ENCODE measurements at places on chromosomes 1 and 21.

- DNase-seq, result no peak
These were observed 42.3 kb downstream of the NFIA start for GRCh38 chr1:61124696-61125095.

DNA sequence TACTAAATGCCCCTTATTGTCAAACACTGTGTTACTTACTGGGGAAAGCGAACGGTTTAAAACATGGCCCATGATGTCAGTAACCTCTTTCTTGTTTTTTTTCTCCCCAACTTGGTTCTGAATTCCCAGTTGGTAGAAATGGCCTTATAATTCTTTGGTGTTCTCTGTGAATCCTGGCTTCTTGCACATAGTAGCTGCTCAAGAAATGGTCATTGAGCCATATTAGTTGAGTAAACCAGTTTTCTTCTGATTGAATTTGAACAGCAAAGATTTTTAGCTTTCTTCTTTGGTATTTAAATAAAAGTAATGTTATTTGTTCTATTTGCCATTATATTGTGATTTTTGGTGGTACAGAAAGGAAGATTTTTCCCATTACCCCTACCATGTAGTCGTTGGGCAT, 87.3 kb downstream of the NFIA start:
- DNase-seq, result no peak

- no peak for DNase-seq
These were observed 6.3 kb downstream of the EXTL1 start for GRCh38 chr1:26027716-26028489.

DNA sequence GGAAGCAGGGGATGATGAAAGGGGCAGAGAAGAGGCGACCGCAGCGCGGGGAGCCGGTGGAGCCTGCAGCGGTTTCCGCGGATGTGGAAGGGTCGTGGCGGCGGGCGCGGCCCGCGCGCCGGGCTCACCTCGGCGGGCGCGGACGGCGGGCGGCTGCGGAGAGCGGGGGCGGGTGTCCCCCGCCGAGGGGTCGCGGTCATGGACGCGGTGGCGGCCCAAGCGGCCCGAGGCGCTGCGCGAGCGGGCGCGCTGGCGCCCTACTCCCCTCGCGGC, 572 bp downstream of the LPGAT1 start:
- peak; percentile 22 for DNase-seq

DNA sequence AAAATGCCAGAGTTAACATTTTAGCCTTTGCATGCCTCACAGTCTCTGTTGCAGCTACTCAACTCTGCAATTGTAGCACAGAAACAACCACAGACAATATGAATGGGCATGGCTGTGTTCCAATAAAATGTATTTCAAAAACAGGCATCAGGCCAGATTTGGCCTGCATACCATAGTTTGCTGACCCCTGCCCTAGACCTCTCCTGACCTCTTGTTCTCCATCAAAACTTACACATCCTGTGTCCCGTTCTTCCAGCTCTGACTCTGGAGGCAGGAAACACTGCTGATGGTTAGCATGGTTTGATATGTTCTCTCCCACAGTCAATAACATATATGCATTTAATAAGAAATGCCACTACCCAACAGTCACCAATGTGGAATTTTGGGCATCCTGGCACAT, 138.6 kb downstream of the LMX1A start:
- DNase-seq, result no peak

DNA sequence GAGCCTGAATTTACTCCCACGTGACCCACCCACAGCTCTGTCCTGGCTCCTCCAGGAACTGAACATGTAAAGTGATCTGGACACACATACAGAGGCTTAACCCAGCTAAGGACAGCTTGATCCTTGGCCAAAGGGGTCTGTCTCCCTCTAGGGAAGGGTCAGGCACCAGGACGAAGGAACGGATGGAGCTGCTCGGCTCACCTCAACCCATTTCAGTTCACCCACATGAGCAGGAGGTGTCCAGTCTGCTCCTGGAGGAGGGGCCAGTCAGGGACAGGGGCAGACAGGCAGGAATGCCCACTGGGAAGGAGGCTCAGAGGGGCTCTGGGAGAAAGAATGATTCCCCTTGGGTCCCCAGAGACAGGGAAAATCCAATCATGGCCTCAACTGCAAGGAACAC, 567.2 kb downstream of the PTPRU start:
- DNase-seq, result no peak

DNA sequence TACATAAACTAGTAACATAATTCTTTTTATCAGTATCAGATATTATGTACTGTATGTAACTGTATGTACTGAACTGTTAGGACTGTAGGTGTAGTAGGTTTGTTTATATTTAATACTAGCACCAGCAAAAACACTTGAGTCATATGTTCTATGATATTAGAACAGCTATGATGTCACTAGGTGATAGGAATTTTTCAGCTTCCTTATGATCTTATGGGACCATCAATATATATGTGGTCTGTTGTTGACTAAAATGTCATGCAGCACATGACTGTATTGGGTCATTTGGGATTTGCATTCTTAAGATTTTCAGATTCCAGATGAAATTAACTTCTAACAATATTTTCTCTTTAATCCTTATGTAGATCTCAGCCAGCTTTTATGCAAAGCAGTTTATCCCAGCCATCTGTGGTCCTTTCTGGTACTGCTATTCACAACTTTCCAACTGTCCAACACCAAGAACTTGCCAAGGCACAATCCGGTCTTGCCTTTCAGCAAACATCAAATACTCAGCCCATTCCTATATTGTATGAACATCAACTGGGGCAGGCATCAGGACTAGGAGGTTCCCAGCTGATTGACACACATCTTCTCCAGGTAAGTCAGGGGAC, 38.3 kb upstream of the MYOCOS start:
- no peak for DNase-seq

- DNase-seq, result no peak
These were observed 63.7 kb downstream of the EDARADD start for GRCh38 chr1:236457775-236458174.

DNA sequence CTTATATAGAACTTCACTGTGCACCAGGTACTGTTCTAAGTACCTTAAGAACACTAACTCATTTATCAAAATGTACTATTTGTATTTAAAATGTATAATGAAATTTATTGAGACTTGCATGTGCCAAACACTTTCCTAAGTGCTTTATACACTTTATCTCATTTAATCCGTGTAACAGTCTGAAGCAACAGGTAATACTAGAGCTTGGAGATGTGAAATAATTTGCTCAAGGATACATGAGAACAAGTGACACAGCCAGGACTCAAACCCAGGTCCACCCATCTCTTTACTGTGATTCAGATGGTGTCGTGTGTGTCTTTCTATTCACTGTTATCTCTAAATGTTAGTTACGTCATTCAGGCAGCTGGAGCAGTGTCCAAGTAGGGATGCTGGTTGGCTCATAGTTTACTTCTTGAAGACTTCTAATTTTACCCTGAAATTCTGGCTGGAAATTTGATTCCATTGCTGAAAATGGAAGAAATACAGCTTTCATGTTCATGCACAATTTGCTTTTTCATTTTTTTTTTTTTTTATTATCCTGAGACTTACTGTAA, 169.7 kb upstream of the UBE2U start:
- no peak for DNase-seq

GRCh38 chr1:32898056-32898455, 3.1 kb downstream of the TMEM54 start:
- DNase-seq, result no peak

- DNase-seq, result no peak
These were observed at the start of gene PADI4 for GRCh38 chr1:17307946-17308345. PADI4 (plus strand) TSS chr1:17308197; CDS start chr1:17308223, 26 bp downstream.

GRCh38 chr1:6981595-6981994, 196.3 kb downstream of the CAMTA1 start:
- no peak for DNase-seq

- DNase-seq, result no peak
These were observed 6.0 kb downstream of the CCDC24 start for GRCh38 chr1:43997295-43997999.

DNA sequence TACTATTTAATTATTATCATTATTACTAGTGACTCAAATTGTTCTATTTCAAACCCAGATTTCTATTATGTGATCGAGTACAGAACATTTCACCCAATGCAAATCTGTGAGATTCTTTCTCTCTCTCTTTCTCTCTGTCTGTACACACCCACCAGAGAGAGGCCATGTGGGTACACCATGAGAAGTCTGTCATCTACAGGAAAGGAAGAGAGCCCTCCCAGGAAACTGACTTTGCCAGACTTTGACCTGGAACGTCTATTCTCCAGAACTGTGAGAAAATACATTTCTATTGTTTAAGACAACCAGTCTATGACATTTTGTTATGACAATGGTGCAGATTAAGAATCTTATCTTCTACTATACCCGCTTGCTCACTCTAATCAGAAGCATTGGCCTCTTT, 1091.6 kb downstream of the TTLL7 start:
- no peak for DNase-seq

- DNase-seq, result no peak
These were observed 717 bp downstream of the UBIAD1 start for GRCh38 chr1:11273595-11274234.

DNA sequence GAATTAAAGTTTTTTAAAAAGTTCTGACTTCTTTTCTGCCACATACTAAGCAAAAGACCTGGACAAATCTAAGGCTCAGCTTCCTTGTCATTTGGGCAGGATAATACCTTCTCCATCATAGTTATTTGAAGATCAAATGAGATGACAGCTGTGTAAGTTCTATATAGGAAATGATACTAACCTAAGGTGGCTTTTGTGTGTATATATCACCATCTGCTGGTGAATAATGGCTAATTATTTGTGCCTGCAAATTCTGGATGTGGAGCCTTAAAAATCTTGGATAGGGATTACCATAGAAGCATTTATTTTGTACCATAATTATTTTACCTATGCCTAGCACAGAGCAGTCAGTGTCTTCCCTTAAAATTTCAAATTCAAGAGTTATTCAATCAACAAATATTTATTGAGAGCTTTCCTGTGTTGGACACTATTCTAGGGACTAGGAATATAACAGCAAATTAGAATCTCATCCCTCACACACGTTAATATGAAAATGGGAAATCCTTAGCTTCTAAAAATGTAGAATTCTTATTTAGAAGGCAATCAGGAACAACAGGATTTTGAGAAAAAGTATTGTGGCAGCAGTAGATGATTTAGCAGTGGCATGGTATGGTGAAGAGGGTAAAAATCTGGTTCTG, 89.8 kb downstream of the TMEM200B start:
- no peak for DNase-seq

GRCh38 chr1:81432059-81432458, 368.7 kb upstream of the ADGRL2 start:
- DNase-seq, result no peak

GRCh38 chr1:166900987-166901386, 24.9 kb upstream of the TADA1 start:
- DNase-seq, result no peak

DNA sequence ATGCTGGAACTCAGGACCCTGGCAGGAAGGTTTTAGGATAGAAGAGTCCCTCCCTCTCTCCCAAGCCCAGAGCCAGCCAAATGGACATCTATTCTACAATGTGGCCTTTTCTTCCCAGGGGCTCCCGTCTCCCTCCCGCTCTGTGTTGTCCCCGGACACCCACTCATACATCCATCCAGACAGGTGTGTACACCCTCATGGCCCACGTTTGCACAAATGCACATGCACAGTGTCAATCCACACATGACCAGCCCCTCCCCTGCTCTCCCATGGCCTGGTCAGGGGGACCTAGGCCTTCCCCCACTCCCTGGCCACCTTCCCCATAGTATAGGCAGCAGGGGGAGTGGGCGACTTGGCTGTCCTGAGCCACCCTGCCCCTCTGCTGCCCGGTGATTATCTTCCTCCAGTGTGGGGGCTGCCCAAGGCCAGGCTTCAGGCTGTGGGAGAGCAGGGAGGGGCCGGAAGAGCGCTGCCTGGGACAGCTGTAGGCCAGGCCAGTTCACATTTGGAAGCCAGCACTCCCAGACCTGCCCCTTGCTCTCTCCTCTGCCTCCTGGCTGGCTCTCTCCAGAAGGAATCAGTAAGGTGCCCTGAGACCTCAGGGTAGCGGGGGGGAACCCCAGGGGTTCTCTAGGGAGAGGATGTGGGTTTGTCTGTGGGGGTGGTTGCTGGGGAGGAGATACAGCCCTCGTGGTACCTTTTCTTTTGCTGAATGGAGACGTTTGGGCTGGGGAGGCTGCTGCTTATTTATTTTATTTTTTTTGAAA, 4.1 kb upstream of the PTPN7 start:
- DNase-seq, result no peak

DNA sequence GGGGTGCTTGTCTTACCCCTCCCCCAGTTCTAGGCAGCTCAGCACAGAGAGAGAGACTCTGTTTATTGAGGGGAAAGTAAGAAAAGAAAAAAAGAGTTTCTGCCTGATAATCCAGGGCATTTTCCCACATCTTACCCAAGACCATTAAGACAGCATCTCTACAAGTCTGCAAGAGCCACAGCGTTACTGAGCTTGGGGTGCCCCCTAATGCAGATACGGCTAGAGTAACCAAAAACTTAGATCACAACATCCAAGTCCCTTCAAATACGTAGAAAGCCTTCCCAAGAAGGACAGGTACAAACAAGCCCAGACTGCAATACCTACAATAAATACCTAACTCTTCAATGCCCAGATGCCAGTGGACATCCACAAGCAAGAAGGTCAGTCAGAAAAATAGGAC, 6.2 kb upstream of the TEX50 start:
- DNase-seq, result no peak

DNA sequence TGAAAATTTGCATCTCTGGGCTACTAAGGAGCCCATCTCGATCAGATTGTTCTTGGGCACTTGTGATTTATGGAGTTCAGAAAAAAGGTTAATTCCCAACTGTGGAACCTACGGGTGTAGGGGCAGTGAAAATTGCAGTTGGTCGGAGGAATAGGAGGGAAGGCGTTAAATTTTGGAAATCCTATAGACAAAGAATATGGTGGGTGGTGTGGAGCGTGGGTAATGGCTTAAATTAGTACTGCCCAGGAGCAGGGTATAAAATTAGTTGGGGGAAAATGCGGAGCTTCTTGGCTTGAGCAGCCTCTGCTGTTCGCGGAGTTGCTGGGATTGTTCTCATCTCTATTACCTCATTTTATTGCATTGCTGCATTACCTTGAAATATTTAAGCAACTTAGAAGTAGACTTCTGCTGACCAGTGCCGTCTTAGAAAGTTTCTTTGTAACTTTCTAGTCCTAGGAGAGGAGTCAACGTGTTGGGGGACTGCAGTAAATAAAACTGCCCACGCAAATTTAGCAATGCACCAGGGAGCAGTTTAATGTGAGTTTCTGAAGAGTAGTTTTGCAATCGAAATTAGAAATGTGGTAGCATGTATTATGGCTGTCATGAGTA, 514 bp downstream of the S1PR1 start:
- DNase-seq, result no peak

All from stimulated activated CD4-positive, alpha-beta T cell treated with anti-CD3 and anti-CD28 coated beads, Interleukin-12 subunit alpha, Interleukin-12 subunit beta, amount 100 ng/mL, for 4 hours (primary cell).